CD4-positive, alpha-beta memory T cell (primary cell): ENCODE measurements at places on chromosomes 12 and 14. TPM values are rescaled to one million over a fixed set of nuclear protein-coding genes. Genes with fewer than 3 reads are reported as not detected.

DNA sequence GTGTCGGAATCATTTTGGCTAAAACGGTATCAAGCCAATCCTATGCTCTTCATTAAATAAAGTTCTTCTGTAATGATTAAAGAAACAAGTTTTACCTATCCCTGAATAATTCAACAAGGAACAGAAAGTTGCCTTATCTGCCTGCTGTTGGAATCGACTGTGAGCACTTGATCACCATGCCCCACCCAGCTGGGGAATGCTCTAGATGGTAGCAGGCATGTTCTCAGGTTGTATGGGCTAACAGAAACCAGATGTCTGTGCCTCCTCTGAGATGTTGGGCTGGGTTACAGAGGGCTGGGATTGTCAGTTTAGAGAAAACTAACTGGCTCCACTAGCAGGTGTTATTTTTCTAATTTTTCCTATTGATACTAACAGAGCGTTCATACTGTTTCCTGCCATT is 28.9 kb downstream of the RTRAF start:
- DNase-seq = no peak

Gene RNASE7
- total RNA-seq = not detected

DNA sequence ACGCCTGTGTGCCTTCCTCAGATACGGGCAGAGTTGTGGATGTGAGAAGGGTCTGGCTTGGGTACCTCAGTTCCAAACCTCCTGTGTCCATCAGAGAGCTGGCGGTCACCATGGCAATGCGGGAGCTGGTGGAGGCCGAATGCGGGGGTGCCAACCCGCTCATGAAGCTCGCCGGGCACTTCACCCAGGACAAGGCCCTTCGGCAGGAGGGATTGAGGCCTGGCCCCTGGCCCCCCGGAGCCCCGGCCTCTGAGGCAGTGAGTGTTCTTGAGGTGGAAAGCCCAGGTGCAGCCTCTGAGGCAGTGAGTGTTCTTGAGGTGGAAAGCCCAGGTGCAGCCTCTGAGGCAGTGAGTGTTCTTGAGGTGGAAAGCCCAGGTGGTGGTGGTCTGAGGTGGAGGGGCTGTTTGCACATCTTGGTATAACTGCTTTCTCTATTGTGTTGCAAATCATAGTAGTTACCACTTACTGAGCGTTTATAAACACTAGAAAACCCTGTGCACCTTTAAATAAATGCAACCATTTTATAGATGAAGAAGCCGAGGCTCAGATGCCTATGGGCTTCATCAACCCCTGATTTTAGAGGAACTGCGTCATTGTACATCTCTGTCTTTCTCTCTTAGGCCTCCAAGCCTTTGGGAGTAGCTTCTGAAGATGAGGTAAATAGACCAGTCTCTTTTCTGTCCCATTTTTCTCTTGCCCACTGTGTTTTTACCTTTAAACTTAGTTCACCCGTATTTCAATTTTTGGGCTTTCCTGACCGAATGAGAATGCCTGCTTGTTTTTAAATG is 976 bp downstream of the PEX5 start:
- DNase-seq = peak; percentile 8

DNA sequence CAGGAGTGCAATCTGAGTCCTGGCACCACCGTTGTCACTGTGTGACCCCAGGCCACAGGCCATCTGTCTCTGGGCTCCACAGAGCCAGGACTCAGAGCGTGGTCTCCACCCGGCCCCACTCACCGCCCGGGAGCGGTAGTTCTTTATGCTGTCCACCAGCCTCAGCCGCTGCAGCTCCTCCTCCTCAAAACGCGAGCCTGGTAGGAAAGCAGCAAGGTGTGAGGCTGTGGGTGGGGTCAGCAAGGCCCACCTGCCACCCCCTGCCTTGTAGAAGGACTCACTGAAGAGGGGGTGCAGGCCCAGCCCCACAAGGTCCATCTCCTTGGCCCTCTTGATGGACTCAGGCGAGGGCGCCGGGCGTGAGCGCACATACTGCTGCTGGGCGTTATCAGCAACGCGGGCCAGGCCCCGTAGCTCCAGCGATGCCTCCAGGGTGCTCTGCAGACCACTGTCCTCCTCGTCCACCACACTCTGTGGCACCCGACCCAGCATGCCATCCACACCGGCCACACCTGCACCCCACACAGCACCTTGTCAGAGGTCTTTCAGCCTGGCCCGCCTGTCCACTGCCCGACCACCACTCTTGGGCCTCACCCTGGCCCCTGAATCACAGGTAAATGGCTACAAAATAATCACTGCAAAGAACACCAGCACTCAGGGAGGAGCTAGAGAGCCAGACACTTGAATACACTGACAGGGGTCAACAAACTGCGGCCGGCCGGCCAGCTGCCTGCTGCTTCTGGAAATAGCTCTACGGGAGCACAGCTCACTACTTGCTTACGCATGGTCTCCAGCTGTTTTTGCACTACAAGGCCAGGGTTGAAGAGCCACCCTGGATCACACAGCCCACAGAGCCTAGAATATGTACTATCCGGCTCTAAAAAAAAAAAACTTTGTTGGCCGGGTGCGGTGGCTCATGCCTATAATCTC is 16.3 kb downstream of the CFAP73 start:
- DNase-seq = no peak

Gene OVCH1
- not detected for total RNA-seq
